ENCODE measurements at places on chromosomes 11 and 22. TPM values are rescaled to one million over a fixed set of nuclear protein-coding genes. Genes with fewer than 3 reads are reported as not detected.

NDUFS3 gene
- 69.8 TPM for total RNA-seq

FERMT3 gene
- 8.2 TPM for total RNA-seq

TRIM29 gene
- 12.3 TPM for total RNA-seq

GRCh38 chr11:125244166-125244565 is 79.6 kb downstream of the PKNOX2 start:
- H3K4me1 ChIP-seq, result no peaks in the 10 kb centered on the region
- H3K27me3 ChIP-seq, result no peaks in the 10 kb centered on the region
- H3K27ac ChIP-seq, result no peak overlapping the region
- no peak overlapping the region for H3K4me3 ChIP-seq
- DNase-seq, result no peak

GRCh38 chr11:16167706-16168487 is 188.4 kb downstream of the SOX6 start:
- H3K36me3 ChIP-seq, result no peaks in the 10 kb centered on the region
- DNase-seq, result no peak
- no peak overlapping the region for H3K4me3 ChIP-seq
- H3K27me3 ChIP-seq, result no peaks in the 10 kb centered on the region
- no peak overlapping the region for H3K27ac ChIP-seq

- no peak overlapping the region for H3K4me3 ChIP-seq
- H3K4me1 ChIP-seq, result no peaks in the 10 kb centered on the region
- no peaks in the 10 kb centered on the region for H3K36me3 ChIP-seq
- no peak for DNase-seq
Measured at GRCh38 chr11:132910011-132910760, 622.1 kb downstream of the OPCML start.

- H3K27ac ChIP-seq, result no peak overlapping the region
- no peaks in the 10 kb centered on the region for H3K27me3 ChIP-seq
- no peaks in the 10 kb centered on the region for H3K36me3 ChIP-seq
- H3K4me1 ChIP-seq, result no peaks in the 10 kb centered on the region
- no peak overlapping the region for H3K4me3 ChIP-seq
Measured at GRCh38 chr11:8612522-8612921, 18.5 kb upstream of the STK33 start.

Data from testis (tissue), 5 donors.